ENCODE measurements at places on chromosomes 7 and 10.

DNA sequence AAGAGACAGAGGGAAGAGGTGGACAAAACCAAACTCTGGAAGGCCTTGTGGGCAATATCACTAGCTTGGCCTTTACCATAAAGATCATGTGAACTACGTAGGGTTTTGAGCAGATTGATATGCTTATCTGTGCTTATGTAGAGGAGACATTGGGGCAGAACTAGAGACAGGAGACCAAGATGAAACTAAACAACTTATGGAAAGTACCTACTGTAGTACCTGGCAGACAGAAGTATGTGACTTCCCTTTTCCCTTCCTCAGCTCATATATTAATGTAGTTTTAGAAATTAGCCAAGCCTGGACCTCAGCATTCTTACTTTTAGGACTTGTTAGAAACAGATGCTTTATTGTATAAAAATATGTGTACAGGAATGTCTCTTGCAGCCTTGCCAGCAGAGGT is 14.0 kb upstream of the IL6 start:
- DNase-seq = no peak

DNA sequence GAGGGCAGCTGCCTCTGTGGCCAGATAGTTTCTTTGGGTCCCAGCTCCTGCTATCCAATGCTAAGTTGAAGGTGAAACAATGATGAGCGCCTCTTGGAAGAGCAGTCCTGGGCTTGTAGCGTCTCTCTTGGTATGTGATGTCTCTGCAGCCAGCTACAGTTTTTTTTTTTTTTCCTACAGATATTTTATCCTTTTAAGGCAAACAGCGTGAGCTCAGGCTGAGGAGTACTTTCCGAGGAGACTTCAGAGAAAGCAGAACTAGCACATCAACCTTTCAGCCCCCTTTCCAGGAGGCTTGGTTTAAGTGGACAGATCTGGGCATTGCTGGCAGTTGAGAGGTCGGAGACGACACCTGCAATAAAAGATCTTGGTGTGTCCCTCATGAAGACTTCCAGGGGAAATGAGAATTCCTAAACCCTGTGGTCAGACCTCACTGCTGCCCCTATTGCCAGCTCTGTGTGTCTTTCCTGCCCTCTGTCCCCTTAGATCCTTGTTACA is 9.1 kb downstream of the PRKG1 start:
- DNase-seq = no peak

GRCh38 chr10:77565590-77566023 is 72.0 kb downstream of the KCNMA1 start:
- no peak for DNase-seq

DNA sequence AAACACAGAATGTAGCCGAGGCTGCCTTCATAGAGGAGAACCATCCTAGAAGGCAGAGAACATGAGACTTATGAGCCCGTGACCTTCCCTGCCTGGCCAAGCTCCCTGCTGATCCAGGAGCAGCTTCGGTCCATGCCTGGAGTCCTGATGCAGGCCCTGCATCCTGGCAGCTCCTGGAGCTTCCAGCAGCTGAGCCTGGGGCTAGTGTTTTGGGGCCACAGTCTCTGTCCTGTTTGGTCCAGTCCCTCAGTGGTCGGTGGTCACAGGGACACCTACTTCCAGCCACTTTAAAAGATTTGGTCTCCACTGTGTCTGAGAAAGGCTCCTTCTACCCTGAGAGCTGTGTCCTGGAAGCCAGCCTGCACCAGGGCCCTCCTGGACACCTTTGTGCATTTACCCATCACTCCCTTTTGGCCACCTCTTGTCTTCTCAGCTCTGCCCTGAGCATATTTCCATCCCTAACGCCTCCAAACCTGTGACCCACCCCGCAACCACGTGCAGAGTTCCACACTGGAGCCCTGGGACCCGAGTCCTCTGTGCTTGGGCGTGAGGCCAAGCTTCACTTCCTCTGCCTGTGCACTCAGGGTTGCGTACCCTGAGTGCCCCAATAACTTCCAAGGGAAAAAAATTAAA is 315.2 kb upstream of the ZNF32 start:
- no peak for DNase-seq

DNA sequence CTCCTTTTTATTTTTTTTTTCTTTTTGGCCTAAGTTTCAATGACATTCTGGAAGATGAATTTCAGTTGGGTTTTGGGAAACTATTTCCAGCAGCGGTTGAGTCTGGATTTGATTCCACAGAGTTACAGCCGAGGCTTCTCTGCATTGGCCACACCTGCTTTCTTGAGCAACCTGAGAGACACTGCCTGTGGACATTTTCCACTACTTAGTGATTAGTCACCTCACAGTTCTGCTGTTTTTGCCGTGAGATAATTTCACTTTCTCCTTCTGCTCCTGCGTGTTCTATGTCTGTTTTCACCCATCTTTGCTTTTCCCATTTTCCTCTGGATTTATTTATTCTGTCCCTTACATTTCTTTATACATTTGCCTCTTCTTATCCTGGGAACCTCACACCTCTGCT is 243.0 kb downstream of the BICC1 start:
- peak; percentile 64 for DNase-seq

GRCh38 chr10:12299222-12299965 is 50.0 kb upstream of the CAMK1D start:
- DNase-seq = no peak

- no peak for DNase-seq
Measured at GRCh38 chr7:28922624-28923331, 35.4 kb downstream of the TRIL start.

- no peak for DNase-seq
Measured at GRCh38 chr7:157391036-157391710, 54.4 kb downstream of the DNAJB6 start.

GRCh38 chr10:29857843-29858701 is 201.3 kb downstream of the JCAD start:
- peak; percentile 24 for DNase-seq
